ENCODE measurements at places on chromosomes 2 and 18.

- H3K4me1 ChIP-seq, result peaks cover 1% of the 10 kb centered on the region
- no peaks in the 10 kb centered on the region for H3K27me3 ChIP-seq
- DNase-seq, result no peak
- no peak overlapping the region for H3K4me3 ChIP-seq
Measured at GRCh38 chr2:201172279-201172678, 10.7 kb upstream of the CASP10 start.

GRCh38 chr2:143087033-143087432, 42.2 kb upstream of the ARHGAP15 start:
- DNase-seq, result no peak
- H3K4me3 ChIP-seq, result no peak overlapping the region
- no peaks in the 10 kb centered on the region for H3K36me3 ChIP-seq

- peak overlapping the region; percentile 46 for H3K4me3 ChIP-seq
- no peaks in the 10 kb centered on the region for H3K36me3 ChIP-seq
- peaks cover 3% of the 10 kb centered on the region for H3K4me1 ChIP-seq
- no peak for DNase-seq
Measured at GRCh38 chr2:56185101-56185581, 1.4 kb downstream of the CCDC85A start.

DNA sequence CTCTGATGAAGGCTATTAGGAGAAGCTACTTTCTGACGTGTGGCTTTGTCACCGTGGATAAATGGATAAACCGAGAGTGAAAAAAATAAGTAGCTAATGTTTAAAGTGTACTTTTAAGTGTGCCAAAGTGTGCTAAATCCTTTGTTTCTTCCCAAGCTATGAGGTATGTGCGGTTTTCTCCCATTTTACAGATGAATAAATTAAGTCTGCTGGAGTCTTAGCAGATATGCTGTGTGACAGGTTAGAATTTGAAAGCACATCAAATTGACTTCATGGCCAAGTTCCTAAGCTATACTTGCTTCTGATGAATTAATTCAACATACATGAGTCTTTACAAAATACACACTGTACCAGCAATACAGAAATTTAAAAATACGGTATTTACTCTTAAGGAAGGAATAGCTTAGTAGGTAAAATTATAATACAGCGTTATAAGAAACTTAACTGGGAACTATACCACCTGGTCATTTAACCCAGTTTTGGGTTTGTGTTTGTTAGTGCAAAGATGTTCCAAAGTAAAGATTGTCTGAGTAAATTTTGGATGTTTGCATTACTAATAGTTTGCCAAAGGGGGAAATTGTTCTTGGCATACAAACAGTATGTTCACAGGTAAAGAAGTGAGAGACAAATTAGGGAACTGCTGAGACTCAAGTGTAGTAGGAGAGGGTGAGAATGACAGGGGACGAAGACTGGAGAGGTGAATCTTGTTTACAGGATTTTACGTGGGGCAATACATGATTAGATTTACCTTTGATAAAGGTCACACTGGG, 1.4 kb downstream of the AGPS start:
- H3K4me3 ChIP-seq, result no peak overlapping the region
- H3K4me1 ChIP-seq, result no peaks in the 10 kb centered on the region
- H3K36me3 ChIP-seq, result no peaks in the 10 kb centered on the region
- no peaks in the 10 kb centered on the region for H3K27me3 ChIP-seq
- no peak for DNase-seq

DNA sequence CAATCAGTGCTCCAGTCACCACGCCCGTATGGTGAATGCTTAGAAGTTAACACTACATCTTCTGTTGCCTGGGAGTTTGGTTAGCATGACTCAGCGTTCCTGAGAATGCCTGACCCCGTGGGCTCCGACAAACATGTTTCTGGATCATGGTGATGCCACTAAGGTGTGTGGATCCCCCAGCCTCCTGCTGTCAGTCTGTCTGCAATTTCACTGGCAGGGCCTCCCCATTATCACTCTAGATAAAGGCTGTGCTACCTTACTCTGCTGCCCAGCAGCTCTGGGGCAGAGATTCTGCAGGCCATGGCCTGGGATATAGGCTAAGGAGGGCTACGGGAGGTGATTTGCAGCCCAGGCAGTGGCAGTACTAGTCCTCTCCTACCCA, 66.0 kb downstream of the STPG4 start:
- H3K4me1 ChIP-seq, result 0 out of 2 replicates have a peak, but pooled peaks cover 1% of the 10 kb centered on the region
- no peaks in the 10 kb centered on the region for H3K27me3 ChIP-seq
- H3K36me3 ChIP-seq, result no peaks in the 10 kb centered on the region
- H3K4me3 ChIP-seq, result no peak overlapping the region
- DNase-seq, result no peak

GRCh38 chr2:112836695-112837117, at the start of gene IL1B:
Gene IL1B (minus strand): TSS chr2:112836779. CDS start chr2:112836229, 550 bp downstream.
- no peaks in the 10 kb centered on the region for H3K27me3 ChIP-seq
- H3K36me3 ChIP-seq, result no peaks in the 10 kb centered on the region
- no peak for DNase-seq
- H3K27ac ChIP-seq, result no peak within 1 kb of the TSS

- H3K27me3 ChIP-seq, result no peaks in the 10 kb centered on the region
- H3K4me1 ChIP-seq, result peaks cover 2% of the 10 kb centered on the region
- H3K27ac ChIP-seq, result no peak overlapping the region
- peaks cover 2% of the 10 kb centered on the region for H3K36me3 ChIP-seq
- no peak overlapping the region for H3K4me3 ChIP-seq
Measured at GRCh38 chr18:48594471-48595094, 55.8 kb downstream of the CTIF start.

- no peak overlapping the region for H3K4me3 ChIP-seq
- H3K36me3 ChIP-seq, result no peaks in the 10 kb centered on the region
- no peak for DNase-seq
- no peaks in the 10 kb centered on the region for H3K27me3 ChIP-seq
- no peak overlapping the region for H3K27ac ChIP-seq
Measured at GRCh38 chr18:8348051-8348720, 261.1 kb upstream of the RAB12 start.

DNA sequence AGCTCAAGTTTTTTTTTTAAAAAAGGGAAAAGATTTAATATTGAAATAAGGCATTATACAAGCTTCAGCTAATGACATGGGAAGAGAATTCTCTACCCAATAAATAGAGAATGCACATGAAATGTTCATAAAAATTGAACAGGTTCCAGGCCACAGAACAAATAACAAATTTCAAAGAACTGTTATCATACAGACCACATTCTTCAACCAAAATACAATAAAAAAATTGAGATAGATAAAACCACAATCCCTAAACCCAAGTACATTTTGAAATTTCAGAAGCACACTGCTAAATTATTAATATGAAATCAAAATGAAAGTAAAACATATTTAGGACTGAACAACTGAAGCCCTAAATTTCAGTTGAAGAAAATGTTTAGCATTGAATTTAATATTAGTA, 89.6 kb downstream of the BCL2 start:
- H3K27ac ChIP-seq, result no peak overlapping the region
- H3K4me1 ChIP-seq, result no peaks in the 10 kb centered on the region
- no peaks in the 10 kb centered on the region for H3K27me3 ChIP-seq
- DNase-seq, result no peak
- H3K36me3 ChIP-seq, result no peaks in the 10 kb centered on the region

DNA sequence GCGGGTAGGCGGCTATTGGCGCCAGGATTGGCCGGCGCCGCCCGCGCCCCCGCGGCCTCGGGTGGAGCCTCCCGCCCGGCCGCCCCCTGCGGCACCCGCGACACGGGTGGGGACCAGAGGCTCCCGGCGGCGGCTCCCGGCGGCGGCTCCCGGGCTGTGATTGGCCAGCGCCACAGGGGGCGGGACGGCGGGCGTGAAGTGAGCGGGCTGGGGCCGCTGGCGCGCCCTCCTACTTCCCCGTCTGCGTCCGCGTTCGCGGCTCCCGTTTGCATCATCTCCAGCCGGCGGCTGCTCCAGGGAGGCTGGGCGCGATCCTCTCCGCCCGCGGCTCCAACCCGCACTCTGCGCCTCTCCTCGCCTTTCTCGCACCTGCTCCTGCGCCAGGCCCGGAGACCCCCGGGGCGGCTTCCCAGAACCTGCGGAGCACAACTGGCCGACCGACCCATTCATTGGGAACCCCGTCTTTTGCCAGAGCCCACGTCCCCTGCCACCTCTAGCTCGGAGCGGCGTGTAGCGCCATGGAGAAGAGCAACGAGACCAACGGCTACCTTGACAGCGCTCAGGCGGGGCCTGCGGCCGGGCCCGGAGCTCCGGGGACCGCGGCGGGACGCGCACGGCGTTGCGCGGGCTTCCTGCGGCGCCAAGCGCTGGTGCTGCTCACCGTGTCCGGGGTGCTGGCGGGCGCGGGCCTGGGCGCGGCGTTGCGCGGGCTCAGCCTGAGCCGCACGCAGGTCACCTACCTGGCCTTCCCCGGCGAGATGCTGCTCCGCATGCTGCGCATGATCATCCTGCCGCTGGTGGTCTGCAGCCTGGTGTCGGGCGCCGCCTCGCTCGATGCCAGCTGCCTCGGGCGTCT, at the start of gene SLC1A4:
TSS of gene SLC1A4 (plus strand) at position 274 of the 856 bp plus-strand sequence. CDS start at position 519, 245 bp downstream.
- peaks cover 29% of the 10 kb centered on the region for H3K27me3 ChIP-seq
- H3K27ac ChIP-seq, result no peak within 1 kb of the TSS
- peak within 1 kb of the TSS; percentile 62 for H3K4me3 ChIP-seq
- no peak for DNase-seq
- no peaks in the 10 kb centered on the region for H3K4me1 ChIP-seq
- no peaks in the 10 kb centered on the region for H3K36me3 ChIP-seq

DNA sequence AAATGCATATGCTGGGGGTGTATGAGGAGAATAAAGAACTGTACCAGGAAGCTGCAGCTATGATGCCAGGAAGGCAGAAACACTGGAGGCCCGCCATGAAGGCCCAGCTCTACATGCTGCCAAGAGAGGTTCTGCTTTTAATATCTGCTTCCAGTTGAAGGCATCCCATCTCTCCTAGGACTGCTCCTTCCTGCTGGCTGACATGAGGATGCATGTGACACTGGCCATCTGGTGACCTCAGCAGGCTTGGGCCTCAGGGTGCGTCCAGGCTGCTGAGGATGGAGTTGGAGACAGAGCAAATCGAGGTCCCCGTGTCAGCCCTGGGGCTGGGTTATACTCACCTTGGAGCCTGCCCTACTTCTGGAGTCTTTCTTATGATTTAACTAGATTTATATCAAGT, 49.0 kb downstream of the PSMG2 start:
- H3K4me3 ChIP-seq, result no peak overlapping the region
- H3K4me1 ChIP-seq, result no peaks in the 10 kb centered on the region
- no peak overlapping the region for H3K27ac ChIP-seq

DNA sequence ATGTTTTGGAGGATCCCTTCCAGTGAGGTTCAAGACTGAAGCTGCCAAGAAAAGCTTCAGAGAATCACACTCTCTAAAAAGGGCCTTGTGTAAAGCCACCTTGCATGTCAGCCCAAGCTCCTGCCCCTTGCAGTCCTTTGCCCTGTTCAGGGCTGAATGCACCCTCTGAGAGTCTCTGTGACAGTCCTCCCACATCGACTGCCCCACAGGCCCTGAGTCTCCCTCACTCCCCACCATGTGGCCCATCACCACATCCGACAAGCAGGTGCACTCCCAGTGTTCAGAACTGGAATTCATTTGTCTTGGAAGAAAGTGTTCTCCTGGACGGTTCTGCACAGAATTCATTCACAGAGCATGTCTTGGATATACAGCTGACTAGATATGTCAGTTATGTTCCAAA, 31.0 kb downstream of the BCL11A start:
- DNase-seq, result no peak
- H3K27me3 ChIP-seq, result no peaks in the 10 kb centered on the region
- H3K4me1 ChIP-seq, result peaks cover 14% of the 10 kb centered on the region

DNA sequence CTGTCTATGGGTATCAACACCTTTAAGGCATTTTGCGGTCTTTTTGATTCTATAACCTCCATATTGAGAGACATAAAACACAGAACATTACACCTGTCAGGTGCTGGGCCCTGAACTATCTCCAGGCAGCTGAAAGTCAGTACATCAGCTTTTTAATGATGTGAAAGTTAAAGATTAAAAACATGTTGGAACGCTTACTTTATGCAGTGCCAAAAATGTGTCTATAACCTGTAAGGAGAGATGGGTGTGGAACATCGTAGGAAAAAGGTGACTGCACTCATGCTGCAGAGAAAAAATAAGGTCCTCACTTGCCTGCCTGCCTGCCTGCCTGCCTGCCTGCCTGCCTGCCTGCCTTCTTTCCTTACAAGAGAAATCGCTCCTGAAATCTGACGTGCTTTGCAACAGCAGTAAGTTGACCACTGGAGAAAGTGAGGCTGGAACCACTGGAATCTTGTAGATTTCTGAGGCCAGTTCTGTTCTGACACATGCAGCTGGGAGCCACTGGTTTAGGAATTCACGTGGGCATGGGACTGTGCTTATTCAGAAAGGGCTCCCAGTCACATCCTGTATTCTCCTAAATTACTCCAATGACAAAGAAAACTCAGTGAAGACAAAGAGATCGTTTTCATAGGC, 34.1 kb downstream of the BCL11A start:
- H3K27me3 ChIP-seq, result no peaks in the 10 kb centered on the region
- H3K36me3 ChIP-seq, result 0 out of 2 replicates have a peak, but pooled peaks cover 3% of the 10 kb centered on the region
- no peak overlapping the region for H3K4me3 ChIP-seq
- no peak for DNase-seq
- H3K27ac ChIP-seq, result no peak overlapping the region
- peaks cover 24% of the 10 kb centered on the region for H3K4me1 ChIP-seq

GRCh38 chr2:120984046-120984445, 248.4 kb downstream of the GLI2 start:
- peaks cover 2% of the 10 kb centered on the region for H3K4me1 ChIP-seq
- H3K36me3 ChIP-seq, result peaks cover 39% of the 10 kb centered on the region
- H3K27me3 ChIP-seq, result no peaks in the 10 kb centered on the region
- DNase-seq, result no peak
- H3K27ac ChIP-seq, result no peak overlapping the region

GRCh38 chr2:147630585-147630984, 214.2 kb upstream of the ACVR2A start:
- no peaks in the 10 kb centered on the region for H3K27me3 ChIP-seq
- no peak for DNase-seq
- H3K36me3 ChIP-seq, result no peaks in the 10 kb centered on the region
- no peak overlapping the region for H3K4me3 ChIP-seq
- no peak overlapping the region for H3K27ac ChIP-seq
- no peaks in the 10 kb centered on the region for H3K4me1 ChIP-seq

DNA sequence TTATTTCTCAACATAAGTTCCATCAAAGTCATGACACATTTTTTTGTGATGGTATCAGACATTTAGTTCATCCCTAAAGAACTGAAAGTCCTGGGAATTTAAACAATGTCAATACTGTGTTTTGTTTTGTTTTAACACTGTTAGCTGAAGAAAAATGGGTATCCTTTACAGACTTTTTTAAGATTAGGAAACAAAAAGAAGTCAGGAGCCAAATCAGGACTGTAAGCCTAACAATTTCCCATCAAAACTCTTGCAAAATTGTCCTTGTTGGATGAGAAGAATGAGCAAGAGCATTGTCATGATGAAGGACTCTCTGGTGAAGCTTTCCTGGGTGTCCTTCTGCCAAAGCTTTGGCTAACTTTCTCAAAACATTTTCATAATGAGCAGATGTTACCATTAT, 69.4 kb downstream of the SRD5A2 start:
- H3K27me3 ChIP-seq, result no peaks in the 10 kb centered on the region
- no peaks in the 10 kb centered on the region for H3K4me1 ChIP-seq
- H3K36me3 ChIP-seq, result no peaks in the 10 kb centered on the region
- no peak for DNase-seq

- H3K27me3 ChIP-seq, result no peaks in the 10 kb centered on the region
- no peaks in the 10 kb centered on the region for H3K36me3 ChIP-seq
- H3K4me1 ChIP-seq, result no peaks in the 10 kb centered on the region
- H3K4me3 ChIP-seq, result no peak overlapping the region
- H3K27ac ChIP-seq, result no peak overlapping the region
Measured at GRCh38 chr2:143708682-143709081, 579.5 kb downstream of the ARHGAP15 start.

Measured in iPS DF 6.9 (cell line).